Right hindlimb (tissue), 1 donor: ENCODE measurements at places on chromosomes 13 and 19.

- DNase-seq, result no peak
These were observed 22.8 kb upstream of the CCNE1 start for GRCh38 chr19:29789007-29789406.

- DNase-seq, result no peak
These were observed 530.0 kb upstream of the ARGLU1 start for GRCh38 chr13:107097916-107098315.

DNA sequence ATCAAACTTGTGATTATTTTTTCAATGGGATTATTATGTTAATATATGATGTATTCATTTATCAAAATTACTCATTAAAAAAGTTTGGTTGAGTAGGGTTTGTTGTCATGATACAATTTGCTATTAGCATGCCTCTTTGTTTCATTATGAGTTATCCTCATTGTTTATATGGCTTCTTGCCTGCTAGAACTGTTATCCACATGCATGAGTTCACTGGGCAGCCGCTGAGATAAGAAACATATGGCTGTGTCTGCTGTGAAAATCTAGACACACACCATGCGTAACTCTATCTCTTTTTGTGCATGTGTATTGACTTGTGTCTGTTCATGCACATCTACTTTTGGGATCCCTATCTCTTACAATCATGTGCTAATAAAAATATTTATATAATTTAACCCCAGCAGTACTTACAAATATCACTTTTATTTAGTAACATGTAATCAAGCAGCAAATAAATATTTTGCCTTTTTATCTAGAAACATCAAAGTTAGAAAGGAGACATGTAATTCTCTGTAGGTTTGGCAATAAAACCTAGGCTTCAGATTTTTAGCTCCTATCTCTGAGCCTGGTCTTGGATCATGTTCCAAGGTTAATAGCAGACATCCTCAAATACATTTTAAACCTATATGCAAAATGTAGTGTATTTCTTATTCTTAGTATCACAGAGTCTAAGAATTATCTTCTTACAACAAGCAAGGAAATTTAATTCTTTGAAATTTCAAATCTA is 11.2 kb upstream of the KLF12 start:
- no peak for DNase-seq

DNA sequence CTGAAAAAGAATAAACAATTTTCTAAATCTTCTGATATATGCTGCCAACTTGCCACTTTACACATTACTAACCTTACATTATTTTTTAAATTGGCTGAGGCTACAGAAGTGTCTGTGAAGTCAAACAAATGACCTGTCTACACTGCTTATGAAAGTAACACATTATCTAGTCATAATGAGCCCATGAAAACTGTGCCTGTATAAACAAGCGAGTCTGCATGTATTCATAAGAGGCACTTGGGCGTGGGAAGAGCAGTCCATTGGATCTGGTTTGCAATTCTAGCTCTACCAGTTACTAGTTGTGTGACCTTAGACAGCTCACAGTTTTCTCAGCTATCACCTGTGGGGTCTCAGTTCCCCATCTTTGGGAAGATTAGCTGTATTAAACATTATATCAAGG is 3.1 kb downstream of the VPS36 start:
- DNase-seq, result no peak

- no peak for DNase-seq
These were observed 113.4 kb downstream of the ZAR1L start for GRCh38 chr13:32201809-32202208.

GRCh38 chr13:40779049-40779448 is 8.1 kb upstream of the MRPS31 start:
- no peak for DNase-seq

- DNase-seq, result no peak
These were observed 4.2 kb upstream of the SIGLEC7 start for GRCh38 chr19:51137792-51138425.

DNA sequence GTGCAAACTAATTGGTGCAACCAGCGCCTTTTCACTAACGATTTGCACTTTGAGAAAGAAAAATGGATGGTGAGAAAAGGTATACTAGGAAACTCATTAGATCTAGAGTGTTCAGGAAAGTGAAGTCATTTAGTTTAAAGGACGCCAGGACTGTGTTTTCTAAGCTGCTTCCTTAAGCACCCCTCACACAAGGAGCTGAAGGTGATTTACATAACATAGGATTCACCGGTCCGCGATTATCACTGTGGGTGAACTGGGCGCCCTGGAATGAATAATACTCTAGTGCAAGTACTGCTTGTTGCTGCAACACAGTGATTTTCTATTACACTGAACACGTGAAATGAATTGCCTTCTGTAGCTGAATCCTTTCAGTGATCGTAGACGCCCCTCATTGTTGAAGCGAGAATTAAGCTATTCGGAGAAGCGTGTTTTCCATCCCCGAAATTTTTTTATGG is 2.6 kb upstream of the MAB21L1 start:
- no peak for DNase-seq

- DNase-seq, result no peak
These were observed at the start of gene MAG for GRCh38 chr19:35291916-35292315. MAG (plus strand) TSS chr19:35292161; CDS start chr19:35295409, 3,248 bp downstream.

DNA sequence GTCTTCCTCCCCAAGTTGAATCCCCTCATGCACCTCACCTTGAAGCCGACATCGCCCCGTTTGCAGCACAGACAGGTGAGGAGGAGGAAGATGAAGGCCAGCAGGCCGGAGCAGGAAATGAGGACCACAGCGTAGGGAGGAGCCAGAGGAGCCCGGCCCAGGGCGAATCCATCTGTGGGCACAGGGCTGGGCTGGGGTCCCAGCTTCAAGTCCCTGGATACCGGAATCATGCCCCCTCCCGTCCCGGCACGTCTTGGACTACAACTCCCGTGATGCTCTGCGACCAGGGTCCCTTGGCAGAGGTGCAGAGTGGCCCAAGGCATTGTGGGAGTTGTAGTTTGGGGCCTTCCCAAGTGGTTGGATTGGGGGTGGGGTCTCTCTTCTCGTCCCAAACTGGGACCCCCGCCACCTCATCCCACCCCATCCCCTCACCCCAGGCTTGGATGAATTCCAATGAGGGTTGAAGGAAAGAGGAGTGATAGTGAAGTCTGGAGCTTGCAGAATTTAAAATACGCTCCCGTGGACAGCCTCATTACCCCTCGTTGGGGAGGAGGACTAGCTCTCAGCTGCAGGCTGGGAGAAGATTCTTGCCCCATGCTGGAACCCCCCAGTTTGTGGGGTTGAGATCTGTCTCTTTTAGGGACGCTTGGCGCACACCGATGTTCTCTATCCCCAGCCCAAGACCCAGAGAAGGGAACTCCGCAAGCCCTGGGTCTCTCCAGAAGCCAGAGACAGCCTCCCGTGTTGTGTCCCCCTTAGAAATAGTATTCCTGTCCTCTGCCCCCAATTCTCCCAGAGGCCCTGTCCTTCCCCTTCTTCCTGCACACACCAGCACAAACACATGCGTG is 990 bp downstream of the LMTK3 start:
- DNase-seq, result peak; percentile 76

DNA sequence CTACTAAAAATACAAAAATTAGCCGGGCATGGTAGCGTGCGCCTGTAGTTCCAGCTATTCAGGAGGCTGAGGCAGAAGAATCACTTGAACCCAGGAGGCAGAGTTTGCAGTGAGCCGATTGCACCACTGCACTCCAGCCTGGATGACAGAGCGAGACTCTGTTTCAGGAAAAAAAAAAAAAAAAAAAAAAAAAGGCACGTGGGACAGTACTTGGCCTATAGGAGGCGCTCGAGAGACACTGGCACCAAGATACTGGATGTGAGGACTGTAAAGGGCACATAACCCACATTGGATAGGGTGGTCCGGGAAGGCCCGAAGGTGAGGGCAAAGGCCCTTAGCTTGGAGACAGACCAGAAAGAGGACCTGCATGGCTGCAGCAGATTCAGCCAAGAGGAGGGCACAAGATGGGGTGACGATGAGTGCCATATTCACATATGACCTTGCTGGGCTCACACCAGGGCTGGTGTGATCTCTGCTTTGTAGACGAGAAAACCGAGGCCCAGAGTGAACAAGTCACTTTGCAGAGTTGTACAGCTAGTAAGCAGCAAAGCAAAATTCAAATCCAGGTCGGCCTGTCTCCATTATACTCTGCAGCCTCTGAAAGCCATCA is 89.4 kb downstream of the DPF1 start:
- DNase-seq, result no peak

- no peak for DNase-seq
These were observed 4.0 kb upstream of the FLT3LG start for GRCh38 chr19:49469828-49470614.

GRCh38 chr13:109776575-109776974 is 9.8 kb downstream of the IRS2 start:
- DNase-seq, result no peak

- no peak for DNase-seq
These were observed 94.7 kb downstream of the MIPEP start for GRCh38 chr13:23794267-23795161.

GRCh38 chr13:26325876-26326275 is 71.9 kb downstream of the CDK8 start:
- no peak for DNase-seq

- DNase-seq, result no peak
These were observed 38.7 kb downstream of the SLC7A1 start for GRCh38 chr13:29556742-29557141.

- no peak for DNase-seq
These were observed 504.6 kb upstream of the KLHL1 start for GRCh38 chr13:70612881-70613280.

DNA sequence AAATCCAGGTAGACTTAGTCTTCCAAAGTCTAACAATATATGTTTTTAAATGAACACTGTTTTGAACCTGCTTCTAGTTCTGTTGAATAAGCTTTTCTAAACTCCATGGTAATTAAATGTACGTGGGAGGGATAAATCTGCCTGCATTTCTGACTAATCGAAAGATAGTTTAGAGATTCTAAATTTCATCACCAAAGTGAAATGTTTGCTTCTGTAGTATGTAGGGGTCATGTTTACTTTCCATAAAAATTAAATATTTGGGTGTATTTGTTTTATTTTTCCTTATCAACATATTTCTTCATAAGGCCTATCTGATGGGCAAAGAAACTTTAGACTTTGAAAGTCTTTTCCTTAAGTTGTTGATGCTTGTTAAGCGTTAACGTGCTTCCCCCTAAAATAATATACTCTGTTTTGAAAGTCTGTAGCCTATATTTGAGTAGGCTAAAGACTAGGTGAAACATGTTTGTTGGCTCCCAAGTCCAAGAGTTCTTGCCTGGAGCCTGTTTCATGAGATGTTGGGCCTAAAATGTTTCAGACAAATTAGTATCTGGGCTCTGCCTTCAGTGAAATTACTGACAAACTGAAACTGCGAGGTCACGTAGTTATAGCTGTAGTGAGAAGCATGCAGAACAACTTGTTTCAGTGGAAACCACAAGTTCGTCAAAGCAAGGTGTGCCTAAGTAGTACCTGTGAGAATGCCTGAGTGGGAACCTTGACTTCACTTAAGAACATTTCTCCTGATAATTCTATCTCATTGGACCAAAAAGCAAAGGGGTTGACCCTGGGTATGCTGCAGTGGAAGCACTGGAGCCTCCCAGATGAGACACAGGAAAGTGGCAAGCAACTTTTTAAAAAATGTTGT is 126.2 kb downstream of the LMO7 start:
- DNase-seq, result no peak

DNA sequence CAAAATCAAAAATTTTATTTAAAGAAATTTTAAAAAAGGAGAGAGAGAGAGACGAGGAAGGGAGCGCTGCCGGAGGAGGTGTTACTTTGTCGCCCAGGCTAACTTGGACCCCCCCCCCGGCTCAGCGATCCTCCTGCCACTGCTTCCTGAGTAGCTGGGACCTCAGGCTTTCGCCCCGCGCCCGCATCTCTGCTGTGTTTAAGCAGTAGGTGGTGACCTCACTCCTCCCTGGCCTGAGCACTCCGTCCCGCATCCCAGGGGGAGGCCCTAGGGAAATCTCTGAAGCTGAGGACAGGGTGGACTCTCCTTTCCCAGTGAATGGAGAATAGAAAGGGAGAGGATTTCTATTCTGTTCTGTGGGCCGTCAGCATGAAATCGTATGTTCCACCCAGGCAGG is 485 bp upstream of the ZNF845 start:
- no peak for DNase-seq

GRCh38 chr13:98032168-98032567 is 78.7 kb downstream of the IPO5 start:
- DNase-seq, result no peak

GRCh38 chr13:28574617-28575142 is 79.8 kb upstream of the FLT1 start:
- no peak for DNase-seq

- DNase-seq, result no peak
These were observed 13.7 kb downstream of the ZNF441 start for GRCh38 chr19:11780431-11781020.

- no peak for DNase-seq
These were observed 8.1 kb downstream of the CEBPA start for GRCh38 chr19:33294058-33294798.

DNA sequence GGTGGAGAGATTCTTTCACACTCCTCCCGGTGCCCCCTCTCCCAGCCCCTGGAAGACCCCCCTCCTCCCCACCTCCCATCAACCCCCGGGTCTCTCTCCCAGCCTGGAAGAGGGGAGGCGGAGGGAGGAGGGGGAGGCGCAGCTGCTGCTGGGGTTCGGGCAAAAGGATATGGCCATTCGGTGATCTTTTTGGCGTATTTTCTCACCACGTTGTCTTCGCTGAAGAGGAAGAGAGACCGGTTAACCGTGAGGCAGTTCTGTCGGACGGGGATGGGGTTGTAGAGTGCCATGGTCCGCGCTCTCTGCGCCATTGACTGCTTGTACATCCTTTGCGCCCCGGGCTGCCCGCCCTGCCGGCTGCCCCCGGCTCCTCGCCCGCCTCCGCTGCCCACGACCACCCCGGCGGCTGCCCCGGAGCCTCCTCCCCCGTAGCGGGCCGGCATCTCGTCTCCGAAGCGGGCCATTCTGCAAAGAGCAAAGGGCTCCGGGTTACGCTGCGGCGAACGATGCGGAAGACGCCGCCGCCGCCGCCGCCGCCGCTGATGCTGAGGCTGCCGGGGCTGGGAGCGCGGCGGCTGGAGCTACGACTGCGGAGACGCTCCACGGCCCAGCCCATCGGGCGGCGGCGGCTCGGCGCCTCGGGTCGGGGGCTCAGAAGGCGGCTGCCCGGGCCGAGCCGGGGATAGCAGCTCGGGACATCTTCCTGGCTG is 363 bp downstream of the CACNA1A start:
- peak; percentile 21 for DNase-seq

GRCh38 chr19:11651062-11651461 is 53.8 kb downstream of the ZNF627 start:
- no peak for DNase-seq

- no peak for DNase-seq
These were observed 134.8 kb downstream of the B3GLCT start for GRCh38 chr13:31334547-31334946.

- no peak for DNase-seq
These were observed 225.0 kb downstream of the TBC1D4 start for GRCh38 chr13:75256922-75257321.

DNA sequence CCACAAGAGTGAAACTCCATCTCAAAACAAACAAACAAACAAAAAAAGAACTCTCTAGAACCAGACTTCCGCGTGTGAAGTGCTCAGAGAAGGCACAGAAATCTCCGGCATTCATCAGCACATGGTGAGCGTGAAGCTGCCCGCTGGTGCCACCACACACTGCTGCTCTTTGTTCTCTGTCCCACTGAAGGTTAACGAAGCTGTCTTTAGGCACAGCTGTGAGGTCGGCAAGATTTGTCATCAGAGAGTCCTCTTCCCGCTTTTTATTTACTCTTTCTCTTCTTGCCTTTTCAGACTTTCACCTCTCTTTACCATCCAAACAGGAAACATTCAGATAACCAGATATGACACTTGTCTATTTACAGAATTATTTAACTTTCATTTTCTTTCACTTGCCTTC is 115.2 kb upstream of the ARGLU1 start:
- no peak for DNase-seq
